ENCODE measurements at places on chromosomes 3 and 15. TPM values are rescaled to one million over a fixed set of nuclear protein-coding genes. Genes with fewer than 3 reads are reported as not detected.

- no peak for DNase-seq
Observed at GRCh38 chr3:7393944-7394605, 533.2 kb downstream of the GRM7 start.

DNA sequence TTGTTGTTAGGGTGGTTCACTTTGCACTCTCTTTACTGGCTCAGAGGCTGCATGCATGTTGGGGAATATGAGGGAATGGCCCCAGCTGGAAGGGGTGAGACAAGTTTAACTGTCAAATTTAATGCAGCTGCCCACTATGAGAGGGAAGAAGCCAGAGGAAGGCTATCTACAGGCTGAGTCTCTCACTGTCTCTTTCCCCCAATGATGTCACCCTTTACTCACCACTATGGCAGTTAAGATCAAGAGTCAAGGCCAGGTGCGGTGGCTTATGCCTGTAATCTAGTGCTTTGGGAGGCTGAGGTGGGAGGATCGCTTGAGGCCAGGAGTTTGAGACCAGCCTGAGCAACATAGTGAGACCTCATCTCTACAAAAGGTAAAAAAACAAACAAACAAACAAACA lies 12.2 kb upstream of the RBMS3 start:
- DNase-seq = no peak

The SIDT1 gene
- total RNA-seq = 5.3 TPM

GRCh38 chr3:8954938-8955763 lies 8.1 kb downstream of the RAD18 start:
- DNase-seq = no peak

- DNase-seq = no peak
Observed at GRCh38 chr3:9439331-9439730, 41.9 kb downstream of the SETD5 start.

DNA sequence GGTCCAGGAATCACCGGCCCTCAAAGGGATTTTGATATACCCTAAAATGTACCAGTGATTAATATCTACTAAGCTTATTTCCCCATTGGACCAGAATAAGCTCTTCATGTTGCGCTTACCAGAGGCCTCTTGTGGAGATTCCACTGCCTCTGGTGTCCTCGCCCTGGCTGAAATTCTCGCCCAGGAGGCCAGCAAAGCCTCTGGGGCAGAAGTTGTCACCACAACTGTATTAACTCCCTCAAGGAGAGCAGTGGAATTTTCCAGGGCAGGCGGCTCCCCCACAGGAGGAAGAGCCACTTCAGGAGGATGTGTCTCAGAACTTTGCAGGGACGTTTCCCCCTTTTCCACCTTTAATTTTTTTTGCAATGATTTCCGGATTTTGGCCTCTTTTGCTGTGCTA lies 6.9 kb downstream of the DPPA4 start:
- DNase-seq = no peak

The MYRIP gene
- 1.8 TPM for total RNA-seq

- no peak for DNase-seq
Observed at GRCh38 chr3:131735544-131735943, 232.8 kb upstream of the MRPL3 start.

DNA sequence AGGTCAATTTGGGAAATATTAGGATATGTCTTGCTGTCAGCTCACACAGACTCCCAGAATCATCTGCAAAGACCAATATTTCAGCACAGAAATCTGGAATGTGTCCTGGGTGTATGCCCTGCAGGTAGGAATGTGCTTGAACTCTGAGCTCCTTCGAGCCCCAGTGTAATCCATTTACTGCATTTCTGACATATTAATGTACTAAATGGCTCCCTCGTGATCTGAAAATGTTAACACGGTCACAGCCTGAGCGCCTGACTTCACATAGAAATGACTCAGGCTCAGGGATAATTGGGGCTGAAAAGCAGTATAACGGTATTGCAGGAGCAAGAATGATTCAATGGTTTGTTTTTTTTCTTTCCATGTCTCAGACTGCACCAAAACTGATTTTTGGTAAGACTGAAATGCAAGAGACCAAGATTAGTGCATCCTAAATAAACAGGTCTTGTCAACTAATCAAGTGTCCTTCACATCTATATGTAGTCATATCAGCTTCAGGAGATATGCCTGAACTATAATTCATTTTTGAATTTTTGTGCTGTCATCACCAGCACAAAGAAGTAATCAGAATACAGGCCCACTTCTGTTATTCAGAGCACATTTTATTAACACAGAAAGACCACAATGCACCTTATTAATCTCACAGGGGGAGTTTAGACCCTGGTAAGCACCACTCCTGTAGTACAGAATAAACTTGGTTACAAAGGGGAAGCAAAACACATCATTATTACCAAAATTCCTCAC lies 49.8 kb downstream of the DCLK3 start:
- DNase-seq = no peak

- no peak for DNase-seq
Observed at GRCh38 chr15:91950631-91951329, 97.3 kb downstream of the SLCO3A1 start.

DNA sequence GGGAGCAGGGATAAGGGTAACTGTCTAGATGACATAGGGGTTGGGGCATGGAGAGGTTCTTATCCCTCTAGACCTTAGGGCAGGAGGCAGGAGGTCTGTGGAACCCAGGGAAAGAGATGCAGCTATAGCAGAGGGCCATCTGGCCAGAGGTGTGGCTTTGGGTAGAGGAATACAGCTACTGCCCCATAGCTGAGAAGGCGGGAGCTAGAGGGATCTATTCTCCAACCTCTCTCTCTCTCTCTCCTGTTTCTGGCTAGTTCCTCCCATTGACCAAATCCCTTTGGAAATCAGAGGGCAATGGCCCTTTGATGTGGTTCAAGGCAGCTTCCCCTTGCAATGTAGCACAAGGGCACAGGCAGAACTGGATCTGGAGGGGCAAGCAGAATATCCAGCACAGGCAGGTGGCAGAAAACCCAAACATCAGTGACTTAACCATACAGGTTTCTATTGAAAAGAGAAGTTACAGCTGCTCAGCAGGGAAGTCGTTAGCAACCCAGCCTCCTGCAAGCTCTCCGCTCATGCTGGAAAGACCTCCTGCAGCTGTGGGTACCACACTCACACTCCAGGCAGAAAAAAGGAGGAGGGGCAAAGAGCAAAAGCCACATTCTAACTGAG lies 22.3 kb upstream of the LMOD3 start:
- DNase-seq = no peak

The CYP1A1 gene
- total RNA-seq = 0.38 TPM

The PLCB2 gene
- 105 TPM for total RNA-seq

DNA sequence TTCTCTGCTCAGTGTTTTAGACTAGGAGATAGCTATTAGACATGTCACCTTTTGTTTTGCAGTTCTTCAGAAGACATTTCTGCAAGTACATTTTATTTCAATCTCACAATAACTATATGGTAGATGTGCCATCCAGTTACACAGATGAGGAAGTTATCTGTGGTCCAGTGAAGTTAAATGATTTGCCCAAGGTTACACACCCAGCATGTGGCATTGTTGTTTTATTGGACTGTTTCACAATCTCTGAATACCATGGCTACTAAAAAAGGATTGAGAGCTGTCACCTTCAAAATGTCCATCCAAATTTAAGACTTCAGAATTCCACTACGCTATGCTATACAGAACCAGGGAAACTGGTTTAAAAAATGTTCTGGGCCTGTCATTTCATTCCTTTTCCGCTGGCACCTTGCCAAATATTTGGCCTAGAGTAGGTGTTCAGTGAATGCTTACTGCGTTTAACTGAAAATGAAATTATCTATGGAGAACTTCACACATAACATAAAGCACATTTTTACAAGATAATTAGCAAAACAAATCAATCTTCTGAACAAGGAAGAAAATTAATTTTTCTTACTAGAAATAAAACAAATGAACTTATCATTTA lies 20.2 kb downstream of the TM6SF1 start:
- DNase-seq = no peak

Data from lower lobe of right lung (tissue), 2 donors.